ENCODE measurements at places on chromosomes 12 and 14. TPM values are rescaled to one million over a fixed set of nuclear protein-coding genes. Genes with fewer than 3 reads are reported as not detected.

DNA sequence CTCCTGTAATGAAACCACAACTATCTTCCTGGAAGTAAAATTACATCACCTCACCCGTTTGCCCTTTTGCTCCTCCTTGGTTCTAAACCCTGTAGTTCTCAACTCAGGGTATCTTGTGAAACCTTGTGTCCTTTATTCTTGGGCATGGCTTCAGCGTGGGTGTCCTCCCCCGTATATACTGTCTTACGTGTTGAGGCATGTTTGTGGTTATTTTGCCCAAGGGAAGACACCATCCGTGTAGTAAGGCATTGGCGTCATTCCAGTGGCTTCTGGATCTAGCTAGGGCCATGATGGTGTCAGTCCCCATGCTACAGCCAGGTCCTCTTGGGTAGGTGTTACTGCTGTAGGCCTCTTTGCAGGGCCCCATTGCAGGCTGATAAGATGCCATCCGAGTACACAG is 115.4 kb downstream of the ZFP36L1 start:
- DNase-seq, result no peak
- H3K27ac ChIP-seq, result no peak overlapping the region
- H3K36me3 ChIP-seq, result no peaks in the 10 kb centered on the region
- H3K27me3 ChIP-seq, result no peaks in the 10 kb centered on the region
- H3K4me1 ChIP-seq, result no peaks in the 10 kb centered on the region
- H3K4me3 ChIP-seq, result no peak overlapping the region

DNA sequence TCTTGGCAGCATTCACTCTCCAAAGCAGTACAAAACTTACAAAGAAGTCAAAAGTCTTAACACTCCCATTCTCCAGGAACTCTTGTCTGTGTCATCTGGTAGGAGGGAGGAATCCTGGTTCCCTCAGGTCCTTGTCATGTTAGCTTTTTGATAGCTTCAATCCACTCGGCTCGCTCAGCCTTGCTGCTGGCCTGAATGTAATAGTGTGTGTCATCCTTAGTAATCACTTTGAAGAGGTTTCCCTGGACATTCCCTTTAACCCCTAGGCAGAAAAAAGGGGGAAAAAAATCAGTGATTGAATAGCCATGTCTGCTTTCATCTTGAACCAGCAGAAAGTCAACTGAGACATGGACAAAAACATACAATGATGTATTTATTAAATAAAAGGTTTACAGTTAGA is 24.8 kb downstream of the PLEK2 start:
- H3K27me3 ChIP-seq, result no peaks in the 10 kb centered on the region
- H3K36me3 ChIP-seq, result peaks cover 4% of the 10 kb centered on the region
- no peak overlapping the region for H3K4me3 ChIP-seq
- H3K4me1 ChIP-seq, result no peaks in the 10 kb centered on the region
- no peak overlapping the region for H3K27ac ChIP-seq

DNA sequence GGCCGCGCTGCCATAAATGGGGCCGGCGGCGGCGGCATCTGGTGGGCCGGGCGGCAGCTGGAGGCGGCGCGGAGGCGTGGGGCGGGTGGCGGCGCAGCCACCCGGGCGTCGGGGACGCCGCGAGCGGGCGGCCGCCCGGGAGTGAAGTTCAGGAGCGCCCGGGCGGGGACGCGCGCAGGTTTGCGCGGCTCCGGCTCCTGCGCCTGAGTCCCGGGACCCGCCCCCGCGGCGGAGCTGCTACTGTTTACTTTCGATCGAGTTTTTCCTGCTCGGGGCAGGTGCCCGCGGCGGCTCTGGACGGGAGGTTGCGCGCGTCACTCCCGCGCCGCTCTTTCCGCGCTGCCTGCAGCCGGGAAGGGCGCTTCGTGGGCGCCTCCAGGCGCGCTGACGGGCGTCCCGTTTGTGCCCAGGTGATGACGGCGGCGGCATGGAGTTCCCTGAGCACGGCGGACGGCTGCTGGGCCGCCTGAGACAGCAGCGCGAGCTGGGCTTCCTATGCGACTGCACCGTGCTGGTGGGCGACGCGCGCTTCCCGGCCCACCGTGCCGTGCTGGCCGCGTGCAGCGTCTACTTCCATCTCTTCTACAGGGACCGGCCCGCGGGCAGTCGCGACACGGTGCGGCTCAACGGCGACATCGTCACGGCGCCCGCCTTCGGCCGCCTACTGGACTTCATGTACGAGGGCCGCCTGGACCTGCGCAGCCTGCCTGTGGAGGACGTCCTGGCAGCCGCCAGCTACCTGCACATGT is at the start of gene ZBTB42:
TSS of gene ZBTB42 (plus strand) at position 331 of the 749 bp plus-strand sequence. CDS start at position 428, 97 bp downstream.
- H3K4me3 ChIP-seq, result peak within 1 kb of the TSS; percentile 80
- peak within 1 kb of the TSS; percentile 98 for H3K27ac ChIP-seq
- DNase-seq, result peak; percentile 76

GRCh38 chr12:91639327-91639726 is 456.7 kb upstream of the DCN start:
- H3K4me1 ChIP-seq, result no peaks in the 10 kb centered on the region
- H3K4me3 ChIP-seq, result no peak overlapping the region
- no peak for DNase-seq
- H3K27ac ChIP-seq, result no peak overlapping the region
- no peaks in the 10 kb centered on the region for H3K36me3 ChIP-seq

DNA sequence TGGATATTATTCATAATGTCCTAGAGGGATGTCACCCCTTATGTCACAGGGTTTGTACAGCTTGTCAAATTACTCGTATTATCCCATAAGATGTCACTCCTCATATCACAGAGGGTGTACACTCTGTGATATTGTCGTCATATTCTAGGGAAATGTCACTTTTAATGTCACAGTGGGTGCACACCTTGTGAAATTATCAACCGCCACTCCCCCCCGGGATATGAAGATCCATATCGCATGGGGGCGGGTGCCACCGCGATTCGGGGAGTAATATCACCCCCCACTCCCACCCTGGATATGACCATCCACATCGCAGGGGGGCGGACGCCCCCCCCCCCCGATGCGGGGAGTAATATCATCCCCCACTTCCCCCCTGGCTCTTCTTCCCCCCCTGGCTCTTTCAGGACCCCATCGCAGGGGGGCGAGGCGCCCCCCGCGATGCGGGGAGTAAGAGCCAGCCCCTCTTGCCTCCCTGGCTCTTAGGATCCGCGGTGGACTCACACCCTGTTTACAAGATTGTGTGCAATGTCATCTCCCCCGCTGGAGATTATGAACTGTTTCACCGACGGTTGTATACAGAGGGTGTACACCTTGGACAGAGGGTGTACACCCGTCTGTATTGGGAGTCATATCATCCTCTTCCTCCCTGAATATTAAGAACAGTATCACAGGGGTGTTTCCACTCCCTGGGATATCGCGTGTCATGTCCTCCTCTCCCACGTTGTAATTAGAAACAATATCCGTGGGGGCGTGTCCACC is 92.8 kb downstream of the FRMD6 start:
- H3K4me1 ChIP-seq, result no peaks in the 10 kb centered on the region
- no peak for DNase-seq
- no peak overlapping the region for H3K27ac ChIP-seq
- no peak overlapping the region for H3K4me3 ChIP-seq

DNA sequence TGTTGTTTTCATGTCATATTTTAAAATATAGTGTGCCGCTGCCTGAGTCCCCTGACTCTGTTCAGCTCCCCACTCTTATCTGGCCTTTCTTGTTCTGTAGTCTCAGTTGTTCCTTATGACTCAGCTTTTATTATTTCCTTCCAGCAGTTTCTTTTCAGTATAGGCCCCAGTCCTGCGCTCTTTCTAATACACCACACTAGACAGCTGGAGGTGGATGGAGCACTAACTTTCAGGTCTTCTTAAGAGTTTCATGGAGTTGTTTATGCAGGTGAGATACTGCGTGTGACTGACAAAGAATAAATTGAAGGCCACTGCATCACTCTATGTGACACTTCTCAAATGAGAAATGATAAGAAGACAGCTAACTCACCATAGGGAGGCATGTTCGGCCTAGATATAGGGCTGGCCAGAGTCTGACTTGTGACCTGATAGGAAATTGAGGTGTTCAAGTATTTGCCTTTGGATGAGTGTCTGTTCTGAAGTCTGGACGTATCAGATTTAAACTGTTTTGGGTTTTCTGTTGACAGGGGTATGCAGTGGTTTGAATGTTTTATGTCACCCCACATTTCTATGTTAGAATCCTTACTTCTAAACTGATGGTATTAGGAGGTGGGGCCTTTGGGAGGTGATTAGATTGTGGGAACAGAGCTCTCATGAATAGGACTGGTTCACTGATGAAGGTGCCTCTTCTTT is 60.8 kb upstream of the CLMN start:
- no peak overlapping the region for H3K27ac ChIP-seq
- H3K36me3 ChIP-seq, result no peaks in the 10 kb centered on the region
- no peak for DNase-seq
- H3K27me3 ChIP-seq, result no peaks in the 10 kb centered on the region
- H3K4me3 ChIP-seq, result no peak overlapping the region

- peak overlapping the region; percentile 90 for H3K4me3 ChIP-seq
- peaks cover 18% of the 10 kb centered on the region for H3K4me1 ChIP-seq
- H3K27me3 ChIP-seq, result no peaks in the 10 kb centered on the region
- peak overlapping the region; percentile 99 for H3K27ac ChIP-seq
Observed at GRCh38 chr14:49892301-49892635, 614 bp upstream of the ARF6 start.

GRCh38 chr14:39050389-39050788 is 52.6 kb downstream of the SEC23A start:
- no peaks in the 10 kb centered on the region for H3K27me3 ChIP-seq
- no peaks in the 10 kb centered on the region for H3K36me3 ChIP-seq
- no peaks in the 10 kb centered on the region for H3K4me1 ChIP-seq

DNA sequence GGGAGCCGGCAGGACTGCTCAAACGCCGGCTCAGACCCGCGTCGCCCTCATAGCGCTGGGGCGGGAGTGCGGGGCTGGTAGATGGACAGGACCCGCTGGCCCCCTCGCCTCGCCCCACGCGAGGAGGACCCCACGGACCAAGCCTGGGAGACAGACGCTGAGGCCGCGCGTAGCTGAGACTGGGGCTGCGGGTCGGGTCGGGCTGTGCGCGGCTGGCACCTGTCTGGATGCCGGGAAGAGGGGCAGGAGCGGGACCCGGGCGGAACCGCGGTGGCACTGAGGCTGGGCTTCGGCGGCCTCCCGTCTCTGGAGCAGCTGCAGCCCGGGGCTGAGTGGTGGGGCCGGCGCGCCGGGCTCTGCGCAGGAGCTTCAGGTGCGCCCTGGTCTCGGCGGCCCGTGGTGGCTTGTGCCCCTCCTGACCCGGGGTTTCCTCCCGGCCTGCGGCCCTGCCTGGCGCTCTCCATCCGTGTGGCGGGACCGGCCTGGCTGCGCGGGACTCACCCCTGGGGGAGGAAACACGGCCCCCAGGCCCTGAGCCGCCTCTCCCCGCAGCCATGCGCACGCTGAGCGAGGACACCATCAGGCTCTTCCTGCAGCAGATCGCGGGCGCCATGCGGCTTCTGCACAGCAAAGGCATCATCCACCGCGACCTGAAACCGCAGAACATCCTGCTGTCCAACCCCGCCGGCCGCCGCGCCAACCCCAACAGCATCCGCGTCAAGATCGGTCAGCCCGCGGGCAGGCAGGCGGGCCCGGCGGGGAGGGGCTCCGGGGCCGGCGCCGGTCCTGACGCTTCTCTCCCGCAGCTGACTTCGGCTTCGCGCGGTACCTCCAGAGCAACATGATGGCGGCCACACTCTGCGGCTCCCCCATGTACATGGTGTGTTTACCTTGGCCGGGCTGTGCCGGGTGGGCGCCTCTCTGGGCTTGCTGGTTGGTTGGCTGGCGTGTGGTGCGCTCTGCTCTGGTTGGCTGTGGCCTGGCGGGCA is 14.0 kb downstream of the ULK1 start:
- no peak overlapping the region for H3K27ac ChIP-seq
- no peaks in the 10 kb centered on the region for H3K27me3 ChIP-seq
- no peak overlapping the region for H3K4me3 ChIP-seq
- peaks cover 9% of the 10 kb centered on the region for H3K4me1 ChIP-seq
- H3K36me3 ChIP-seq, result peaks cover 21% of the 10 kb centered on the region

GRCh38 chr12:57756406-57757341 is 1.8 kb downstream of the MARCHF9 start:
- no peaks in the 10 kb centered on the region for H3K4me1 ChIP-seq
- peak overlapping the region; percentile 92 for H3K4me3 ChIP-seq
- no peak for DNase-seq
- H3K27ac ChIP-seq, result no peak overlapping the region

- no peaks in the 10 kb centered on the region for H3K36me3 ChIP-seq
- H3K4me3 ChIP-seq, result no peak overlapping the region
- no peaks in the 10 kb centered on the region for H3K4me1 ChIP-seq
- H3K27ac ChIP-seq, result no peak overlapping the region
Observed at GRCh38 chr12:110050927-110051326, 2.6 kb upstream of the C12orf76 start.

DNA sequence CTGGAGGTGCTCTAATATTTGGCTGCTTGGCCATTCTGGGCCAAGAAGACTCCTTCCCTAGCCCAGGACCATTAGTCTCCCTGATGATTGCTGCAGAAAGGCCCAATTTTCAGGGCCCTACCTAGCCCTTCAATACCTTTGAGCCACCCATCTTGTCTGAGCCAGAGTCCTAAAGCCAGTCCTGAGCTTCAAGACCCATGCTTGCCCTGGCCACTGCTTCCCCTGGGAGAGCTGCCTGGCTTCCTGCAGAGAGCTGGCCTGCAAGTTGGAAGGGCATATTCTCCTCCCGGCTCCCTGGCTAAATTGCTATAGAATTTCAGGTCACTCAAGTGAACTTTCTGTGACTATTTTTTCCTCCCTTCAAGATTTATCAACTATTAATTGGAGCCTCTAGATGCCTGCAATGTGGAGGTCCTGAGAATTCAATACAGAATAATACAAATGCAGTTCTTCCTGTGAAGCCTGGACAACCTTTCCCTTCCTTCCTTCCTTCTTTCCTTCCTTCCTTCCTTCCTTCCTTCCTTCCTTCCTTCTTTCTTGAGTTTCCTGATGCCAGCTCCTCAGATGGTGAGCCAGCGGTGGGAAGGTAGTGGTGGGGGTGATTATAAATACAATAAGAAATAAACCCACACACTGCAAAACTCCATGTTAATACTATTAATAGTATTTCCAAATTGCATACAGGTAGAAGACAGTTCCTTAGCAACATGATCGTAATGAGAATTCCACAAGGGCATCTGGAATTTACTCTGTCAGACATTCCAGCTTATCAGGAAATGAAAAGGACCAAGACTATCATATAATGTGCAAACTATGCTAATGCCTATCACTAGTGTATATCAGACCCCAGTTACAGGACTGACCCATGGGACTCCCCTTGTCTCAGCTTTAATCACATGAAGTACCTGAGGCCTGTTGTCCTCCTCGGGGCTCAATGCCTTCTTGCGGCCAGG is 108.1 kb downstream of the ZFP36L1 start:
- no peak overlapping the region for H3K4me3 ChIP-seq
- H3K27ac ChIP-seq, result peak overlapping the region; percentile 44
- H3K27me3 ChIP-seq, result no peaks in the 10 kb centered on the region
- H3K4me1 ChIP-seq, result no peaks in the 10 kb centered on the region
- H3K36me3 ChIP-seq, result no peaks in the 10 kb centered on the region
- DNase-seq, result no peak

The ARG2 gene
- total RNA-seq, result 4.4 TPM

The BMP4 gene
- 17.0 TPM for total RNA-seq

The FOXN4 gene
- total RNA-seq, result not detected

The TBX3 gene
- 21.3 TPM for total RNA-seq

The CD163 gene
- 848 TPM for total RNA-seq

The LGR5 gene
- 0.80 TPM for total RNA-seq

The SERPINA10 gene
- not detected for total RNA-seq

The NRIP2 gene
- 1.6 TPM for total RNA-seq

The TAS2R13 gene
- 3.5 TPM for total RNA-seq

The FIGNL2 gene
- 1.3 TPM for total RNA-seq

Data from breast epithelium (tissue), 4 donors.